T-helper 1 cell (primary cell): ENCODE measurements at places on chromosomes 7 and 10.

DNA sequence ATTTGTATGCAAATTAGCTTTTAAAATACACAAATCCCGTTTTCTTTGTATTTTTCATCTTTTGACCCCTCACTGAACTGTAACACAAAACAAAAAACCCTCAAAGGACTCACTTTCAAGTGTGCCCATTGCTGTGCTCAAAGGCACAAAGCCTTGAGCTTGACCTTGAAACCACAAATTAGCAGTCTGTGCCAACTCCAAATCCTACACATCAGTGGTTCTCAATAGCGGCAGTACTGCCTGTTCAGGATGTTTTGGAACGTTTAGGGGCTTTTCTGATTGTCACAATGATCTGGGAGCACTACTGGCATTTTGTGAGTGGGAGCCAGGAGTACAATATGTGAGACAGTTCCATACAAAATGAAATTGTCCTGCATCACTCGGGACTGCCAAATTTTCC, 55.5 kb downstream of the KDM7A start:
- DNase-seq, result no peak

DNA sequence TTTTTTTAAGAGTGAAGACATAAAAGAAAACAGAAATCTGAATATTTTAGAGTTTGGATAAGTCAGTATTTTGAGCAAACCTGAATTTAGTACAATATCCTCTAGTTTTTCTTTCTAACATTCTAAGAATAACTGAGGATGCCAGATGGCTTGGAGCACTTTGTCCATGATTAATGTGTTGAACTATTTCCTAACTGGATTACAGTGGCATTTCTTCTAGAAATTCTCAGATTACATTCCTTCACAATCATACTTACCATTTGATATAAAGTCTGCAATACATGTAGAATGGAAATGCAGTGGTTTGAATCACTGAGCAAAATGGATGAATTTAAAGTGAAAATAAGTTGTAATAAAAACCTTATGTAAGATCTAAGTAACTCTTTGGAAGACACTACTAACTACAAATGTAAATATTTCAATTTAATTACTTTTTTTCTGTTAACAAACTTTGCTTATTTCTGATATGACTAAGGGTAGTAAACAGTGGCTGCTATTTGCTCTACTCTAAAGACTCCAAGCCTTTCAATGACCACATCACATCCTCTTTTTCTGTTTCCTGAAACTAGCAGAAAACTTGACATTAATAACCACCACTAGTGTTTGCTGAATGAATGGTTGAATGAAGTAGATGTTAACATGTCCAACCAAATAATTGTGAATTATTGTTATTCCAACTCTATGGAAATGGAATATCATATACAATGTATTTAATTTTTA, 102.8 kb downstream of the PRKG1 start:
- DNase-seq, result no peak

GRCh38 chr10:127227663-127228062, 31.3 kb upstream of the INSYN2A start:
- DNase-seq, result no peak

DNA sequence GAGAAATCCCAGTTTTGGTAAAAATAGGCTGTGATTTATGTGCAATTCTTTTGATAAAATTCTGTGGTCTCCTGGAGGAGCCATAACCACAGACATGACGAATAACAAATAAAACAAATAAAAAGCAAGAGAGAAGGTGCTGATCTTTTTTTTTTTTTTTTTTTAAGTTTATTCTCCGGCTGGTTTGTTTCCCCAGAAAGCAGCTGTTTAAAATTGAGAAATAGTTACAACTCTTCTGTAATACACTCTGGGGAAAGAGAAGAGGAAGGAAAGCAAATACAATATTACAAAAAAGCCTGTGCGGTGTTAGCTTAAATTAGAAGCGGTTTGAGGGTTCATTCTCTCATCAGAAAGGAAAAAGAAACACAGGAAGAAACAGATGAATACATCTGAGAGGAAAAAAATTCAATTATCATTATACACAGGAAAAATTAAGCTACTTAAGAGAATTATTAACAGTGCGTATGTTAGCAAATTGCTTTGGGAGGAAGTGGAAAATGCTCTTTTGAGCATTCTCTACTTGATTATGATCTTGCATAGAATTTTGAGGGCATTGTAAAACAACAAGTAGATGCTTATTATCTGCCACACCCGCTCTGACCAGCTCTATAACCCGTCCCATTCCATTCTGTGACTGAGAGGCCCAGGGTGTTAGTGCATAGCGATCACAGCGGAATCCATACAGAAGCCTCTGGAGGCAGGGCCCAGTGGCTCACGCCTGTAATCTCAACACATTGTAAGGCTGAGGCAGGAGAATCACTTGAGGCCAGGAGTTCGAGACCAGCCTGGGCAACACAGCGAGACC, 40.6 kb upstream of the WAC start:
- DNase-seq, result no peak

- DNase-seq, result no peak
Measured at GRCh38 chr10:49158404-49158803, 24.6 kb upstream of the FAM170B start.
